ENCODE measurements at places on chromosomes 2 and 18.
A peak's percentile ranks its signal among the peaks of the same experiment; 100 is the strongest.

DNA sequence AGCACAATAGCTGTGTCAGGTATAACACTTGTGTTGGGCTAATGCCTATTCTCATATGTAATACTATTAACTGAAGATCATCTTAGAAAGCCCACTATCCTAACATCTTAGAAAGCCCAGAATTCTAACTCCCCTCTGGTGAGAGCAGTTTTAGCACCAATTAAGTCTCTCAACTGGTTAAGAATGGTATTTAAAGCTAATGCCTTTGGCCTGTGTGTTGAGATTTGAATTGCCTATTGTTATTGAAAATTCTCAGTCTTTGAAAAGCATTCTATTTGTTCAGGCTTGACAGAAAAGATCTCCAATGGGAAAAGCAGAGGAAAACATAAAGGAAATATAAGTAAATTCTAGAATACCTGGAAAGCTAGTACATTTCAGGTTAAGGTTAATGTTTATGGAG, 352.5 kb downstream of the ARHGAP15 start:
- no peak for DNase-seq

- DNase-seq: no peak
Measured at GRCh38 chr2:65177751-65178442, 48.0 kb upstream of the RAB1A start.

DNA sequence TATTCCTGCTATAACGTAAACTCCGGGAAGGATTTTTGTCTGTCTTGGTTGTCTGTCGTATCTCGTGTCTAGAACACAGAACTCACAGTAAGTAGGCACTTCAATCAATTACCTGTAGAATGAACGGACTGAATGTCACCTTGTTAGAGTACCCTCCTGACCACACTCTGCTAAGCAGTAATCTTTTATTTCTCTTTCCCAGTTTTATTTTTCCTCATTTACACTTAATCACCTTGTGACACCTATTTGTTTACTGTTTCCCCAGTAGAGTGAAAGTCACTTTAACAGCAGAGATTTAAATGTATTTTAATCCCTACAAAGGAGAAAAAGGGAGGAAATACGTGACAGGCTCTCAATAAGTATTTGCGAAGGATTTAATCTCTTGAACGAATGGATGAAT, 514 bp upstream of the EPB41L5 start:
- no peak for DNase-seq

DNA sequence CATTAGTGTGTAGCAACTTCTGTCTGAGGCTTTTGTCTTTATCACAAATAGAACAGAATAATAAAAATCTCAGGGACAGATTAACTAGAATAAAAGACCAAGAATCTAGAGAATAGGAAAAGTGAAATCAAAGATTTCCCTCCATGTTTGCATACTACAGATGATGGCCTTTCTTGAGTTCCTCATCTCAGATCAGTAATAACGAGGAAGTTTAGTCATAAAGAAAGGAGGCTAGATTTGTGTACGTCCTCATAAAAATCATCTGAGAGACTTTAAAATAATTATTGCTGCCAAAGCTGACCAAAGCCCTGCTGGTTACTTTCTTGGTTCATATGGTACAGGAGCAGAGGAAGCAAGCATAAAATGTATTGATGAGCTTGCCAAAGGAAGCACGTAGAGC, 117.3 kb downstream of the MIB1 start:
- no peak for DNase-seq

- DNase-seq: no peak
Measured at GRCh38 chr2:18209934-18210639, 331.6 kb downstream of the KCNS3 start.

- no peak for DNase-seq
Measured at GRCh38 chr2:202109139-202109736, 36.2 kb downstream of the KIAA2012 start.

DNA sequence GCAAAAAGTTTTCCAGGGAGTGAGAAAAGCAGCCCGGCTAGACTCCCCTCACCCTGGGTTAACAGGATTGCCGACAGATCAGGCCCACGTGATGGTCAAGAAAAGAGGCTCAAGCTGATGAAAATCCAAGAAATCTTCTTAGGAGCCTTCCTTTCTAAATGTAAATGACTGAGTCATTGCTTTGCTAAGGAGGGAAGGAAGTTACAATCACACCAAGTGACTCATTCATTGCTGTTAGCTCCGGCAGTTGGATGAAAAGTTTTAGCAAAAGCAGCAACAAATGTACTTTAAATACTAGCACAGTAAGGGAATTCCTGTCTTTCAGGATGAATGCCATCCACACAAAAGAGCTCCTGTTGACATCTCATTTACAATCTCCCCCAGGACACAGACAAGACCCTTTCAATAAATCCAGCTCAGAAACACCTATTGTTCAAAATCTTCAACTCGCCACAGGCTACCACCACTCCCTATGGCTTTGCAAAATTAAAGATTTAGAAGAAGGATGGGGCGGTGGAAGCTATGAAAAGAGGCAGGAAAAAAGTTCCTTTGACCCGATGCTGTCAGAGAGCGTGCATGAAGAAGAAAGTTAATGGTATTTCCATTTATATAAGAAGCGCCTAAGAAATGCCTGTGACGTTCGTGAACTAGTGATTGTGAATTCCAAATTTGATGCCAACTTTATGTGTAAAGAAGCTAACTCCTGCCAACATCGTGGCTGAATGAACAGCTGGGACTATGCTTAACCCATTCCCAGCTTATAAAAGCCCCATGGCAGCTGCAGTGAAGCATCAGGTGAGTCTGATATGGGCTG, 153.7 kb downstream of the TGIF1 start:
- DNase-seq: no peak

DNA sequence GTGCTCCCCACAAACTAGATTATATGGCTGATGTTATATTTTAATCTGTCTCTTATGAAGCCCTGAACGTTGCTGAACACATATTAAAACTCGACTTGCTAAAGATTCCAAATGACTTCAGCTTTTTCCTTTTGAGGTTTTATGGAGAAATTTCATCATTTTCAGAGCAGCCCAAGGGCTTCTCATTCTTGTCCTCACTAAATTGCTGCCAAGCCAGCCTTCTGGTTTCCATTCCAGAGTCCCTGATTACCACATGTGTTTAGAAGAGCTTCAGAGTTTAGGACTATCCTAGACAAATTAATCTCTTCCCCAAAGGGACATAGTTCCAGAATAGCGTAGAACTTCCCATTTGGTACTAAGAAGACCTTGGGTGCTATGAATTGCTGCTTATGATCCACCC, 77.8 kb upstream of the CCDC195 start:
- no peak for DNase-seq

- no peak for DNase-seq
Measured at GRCh38 chr2:15760232-15760910, 168.7 kb downstream of the DDX1 start.

DNA sequence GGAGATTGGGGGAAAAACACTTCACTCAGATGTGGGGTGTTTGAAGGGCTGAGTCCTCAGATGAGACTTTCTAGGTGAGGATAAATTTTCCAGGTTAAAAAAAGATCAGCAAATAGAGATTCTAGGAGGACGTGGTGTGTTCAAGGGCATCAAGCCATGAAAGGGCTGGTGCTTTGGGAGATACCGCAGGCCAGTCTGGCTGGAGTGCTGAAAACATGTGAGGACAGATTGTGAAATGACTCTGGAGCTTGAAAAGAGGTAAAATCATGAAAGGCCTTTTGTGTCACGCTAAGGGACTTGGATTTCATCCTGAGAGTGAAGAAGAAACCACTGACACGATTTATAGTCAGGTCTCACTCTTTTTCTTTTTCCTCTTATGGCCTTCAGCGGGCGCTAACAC, 320.5 kb downstream of the DPP10 start:
- DNase-seq: no peak

DNA sequence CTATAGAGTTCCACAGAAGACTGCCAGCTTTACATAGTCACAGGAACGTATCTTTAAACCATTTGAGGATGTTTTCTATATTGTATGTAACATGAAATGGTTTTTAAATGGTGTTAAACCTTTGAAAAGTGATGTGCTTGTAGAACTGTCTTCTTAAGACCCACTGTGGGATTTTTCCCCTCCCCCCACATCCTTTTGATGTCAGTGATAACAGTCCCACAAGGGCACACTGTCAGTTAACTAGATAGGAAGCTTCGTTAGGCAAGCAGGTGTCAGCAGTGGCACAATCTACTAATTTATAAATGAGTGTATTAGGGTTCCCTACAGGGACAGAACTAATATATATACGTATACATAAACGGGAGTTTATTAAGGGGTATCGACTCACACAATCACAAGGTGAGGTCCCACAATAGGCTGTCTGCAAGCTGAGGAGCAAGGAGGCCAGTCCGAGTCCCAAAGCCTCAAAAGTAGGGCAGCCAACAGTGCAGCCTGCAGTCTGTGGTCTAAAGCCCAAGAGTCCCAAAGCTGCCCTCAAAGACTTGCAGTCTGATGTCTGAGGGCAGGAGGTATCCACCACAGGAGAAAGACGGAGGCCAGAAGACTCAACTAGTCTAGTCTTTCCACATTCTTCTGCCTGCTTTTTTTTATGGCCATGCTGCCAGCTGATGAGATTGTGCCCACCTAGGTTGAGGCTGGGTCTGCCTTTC, 23.8 kb upstream of the HNRNPLL start:
- no peak for DNase-seq

GRCh38 chr2:86623043-86623493, 597 bp downstream of the RNF103 start:
- peak; percentile 36 for DNase-seq

DNA sequence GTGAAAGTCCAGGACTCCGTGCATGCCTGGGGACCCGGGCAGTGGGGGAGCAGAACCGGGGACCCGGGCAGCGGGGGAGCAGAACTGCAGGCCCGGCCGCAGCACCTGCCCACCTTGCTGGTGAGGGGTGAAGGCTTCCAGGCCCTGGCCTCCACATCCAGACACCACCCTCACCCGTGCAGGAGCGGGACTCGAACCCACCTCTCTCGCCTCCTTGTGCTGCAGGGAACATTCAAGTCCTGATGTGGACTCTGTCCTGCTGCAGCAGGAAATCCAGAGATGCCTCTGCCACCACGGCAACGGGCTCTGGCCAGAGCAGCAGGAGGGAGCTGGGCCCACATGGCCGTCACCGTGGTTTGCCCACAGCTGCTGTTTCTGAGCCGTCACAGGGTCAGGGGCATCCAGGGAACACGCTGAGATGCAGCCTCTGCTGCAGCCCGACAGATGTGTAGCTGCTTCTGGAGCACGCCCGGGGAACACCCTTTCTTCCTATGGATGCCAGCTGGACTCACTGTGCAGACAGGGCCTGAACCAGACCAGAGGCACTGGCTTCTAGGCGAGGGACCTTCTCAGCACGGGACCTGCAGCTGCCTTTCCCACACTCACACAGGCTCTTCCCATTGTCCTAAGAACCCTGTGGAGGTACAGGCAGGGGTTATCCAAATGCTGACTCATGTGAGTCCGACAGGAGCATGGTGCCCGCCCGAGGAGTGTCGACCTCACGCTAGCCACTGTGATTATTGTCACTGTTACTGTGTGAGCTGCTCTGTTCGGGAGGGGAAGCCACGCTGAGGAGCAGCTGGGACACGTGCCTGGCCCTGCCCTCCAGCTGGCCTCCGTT, 89.2 kb upstream of the CTDP1 start:
- DNase-seq: no peak

DNA sequence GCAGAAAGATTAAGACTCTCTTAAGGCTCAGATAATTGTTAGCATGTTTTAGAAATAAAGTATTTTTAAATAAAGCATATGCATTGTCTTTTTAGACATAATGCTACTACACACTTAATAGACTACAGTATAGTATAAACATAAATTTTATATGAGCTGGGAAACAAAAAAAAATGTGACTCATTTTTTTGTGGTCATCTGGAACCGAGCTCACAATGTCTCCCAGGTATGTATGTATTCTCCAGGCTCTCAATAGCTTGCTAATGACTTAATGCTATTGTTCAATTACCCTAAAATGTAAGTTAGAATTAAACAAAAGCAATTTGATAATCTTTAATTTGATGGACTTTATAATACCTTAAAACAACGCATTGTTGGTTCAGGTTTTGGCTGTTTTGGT, 167.2 kb downstream of the NUP35 start:
- DNase-seq: no peak

DNA sequence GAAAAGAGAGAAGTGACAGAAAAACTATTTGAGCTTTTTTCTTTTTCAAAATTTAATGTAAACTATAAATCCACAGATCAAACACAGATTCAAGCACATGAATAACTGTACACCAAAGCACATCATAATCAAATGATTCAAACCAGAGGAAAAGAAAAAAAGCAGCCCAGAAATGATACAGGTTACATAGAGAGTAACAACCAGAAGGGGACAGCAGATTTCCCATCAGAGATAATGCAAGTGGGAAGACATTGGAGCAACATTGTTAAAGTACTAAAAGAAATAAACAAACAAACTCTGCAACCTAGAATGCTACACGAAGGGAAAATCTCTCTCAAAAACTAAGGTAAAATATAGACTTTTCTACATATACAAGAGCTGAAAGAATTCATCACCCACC, 34.5 kb downstream of the CMPK2 start:
- no peak for DNase-seq

DNA sequence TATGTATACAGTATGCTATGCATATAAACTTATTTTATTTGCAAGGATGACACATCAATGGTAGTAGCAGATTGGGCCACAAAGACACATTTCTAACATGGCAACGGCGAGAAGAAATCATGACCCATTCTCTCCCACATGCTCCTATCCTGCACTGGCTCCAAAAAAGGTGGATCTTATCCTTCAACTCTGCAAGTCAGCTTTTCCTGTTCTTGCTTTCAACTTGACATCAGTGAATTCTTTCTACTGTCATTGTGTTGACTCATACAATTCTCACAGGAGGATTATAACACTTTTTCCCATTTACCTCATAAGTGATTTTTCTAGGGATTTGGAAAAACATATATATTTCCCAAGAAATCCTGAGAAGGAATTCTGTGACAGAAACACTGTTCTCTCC, 53.1 kb downstream of the ACVR1 start:
- no peak for DNase-seq

DNA sequence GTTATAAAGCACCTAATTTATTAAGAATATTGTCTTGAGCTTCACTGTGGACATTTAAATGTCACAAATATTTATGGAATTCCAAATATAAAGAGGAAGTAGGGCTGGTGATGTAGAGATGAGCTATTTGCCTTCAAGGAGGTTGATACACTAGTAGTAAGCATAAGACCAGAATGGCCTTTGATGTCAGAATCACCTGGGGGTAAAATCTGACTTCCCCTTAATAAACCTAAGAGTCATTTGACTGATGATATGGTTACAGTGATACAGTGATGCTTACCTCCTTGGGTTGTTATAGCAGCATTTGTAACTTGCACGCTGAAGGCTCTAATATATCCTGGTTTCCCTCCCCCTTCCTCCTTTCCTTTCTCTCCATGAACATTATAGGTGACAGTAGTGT, 143.7 kb downstream of the CERS6 start:
- DNase-seq: no peak

Data from stimulated activated CD8-positive, alpha-beta memory T cell treated with anti-CD3 and anti-CD28 coated beads, Interleukin-2, amount 100 ng/mL, for 48 hours (primary cell).